ENCODE measurements at places on chromosomes 7 and 10.

GRCh38 chr7:127702052-127702652 is 50.2 kb downstream of the SND1 start:
- DNase-seq, result no peak

DNA sequence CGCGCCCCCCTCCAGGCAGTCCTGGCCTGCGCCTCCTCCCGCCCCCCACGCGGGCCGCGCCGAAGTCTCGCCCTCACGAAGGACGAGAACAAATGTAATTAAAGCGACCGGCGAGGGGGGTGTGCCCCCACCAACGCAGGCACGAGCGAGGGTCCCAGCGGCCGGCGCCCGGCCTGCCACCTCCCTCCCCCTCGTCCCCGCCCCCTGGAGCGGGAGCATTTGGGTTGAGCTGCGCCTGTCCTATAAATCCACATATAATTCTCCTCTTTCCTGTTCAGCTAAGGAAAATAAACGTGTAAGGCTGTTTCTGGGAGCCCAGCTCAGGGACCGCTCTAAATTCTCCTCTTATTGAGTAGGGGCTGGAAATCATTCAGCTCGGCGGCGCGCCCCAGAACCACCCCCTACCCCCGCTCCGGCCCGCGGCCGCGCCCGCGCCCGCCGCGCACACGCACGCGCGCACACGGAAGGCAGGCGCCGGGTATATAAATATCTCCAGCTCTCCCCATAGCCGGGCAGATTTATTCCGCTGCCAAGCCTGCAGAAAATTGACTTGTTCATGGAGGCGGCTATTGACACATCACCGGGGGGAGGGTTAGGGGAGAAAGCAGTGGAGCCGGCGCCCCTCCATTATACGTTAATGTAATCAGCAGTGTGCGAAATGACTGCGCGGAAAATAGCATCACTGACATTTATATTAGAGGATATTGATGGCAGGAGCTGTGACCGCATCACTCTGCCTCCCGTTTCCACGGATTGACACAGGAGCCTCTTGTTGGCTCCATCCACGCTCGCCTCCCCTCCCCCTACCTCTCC is 61.6 kb upstream of the BTRC start:
- DNase-seq, result no peak

DNA sequence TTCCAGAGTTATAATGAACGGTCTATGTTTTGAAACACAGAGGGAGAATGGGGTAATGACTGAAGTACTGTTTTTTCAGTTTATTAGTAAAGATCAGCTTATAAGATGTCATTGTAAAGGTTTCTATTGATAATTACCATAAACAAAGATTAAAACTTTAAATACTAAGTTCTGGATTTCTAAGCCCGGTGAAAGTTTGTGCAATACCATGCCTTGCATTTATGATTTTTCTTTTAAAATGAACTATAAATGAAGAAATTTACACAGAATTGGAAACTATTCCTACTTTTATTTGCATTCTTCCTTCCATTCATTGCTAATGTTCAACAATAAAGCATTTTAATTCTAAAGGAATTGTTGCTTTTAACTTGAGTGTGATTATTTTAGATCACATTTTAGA is 4.9 kb downstream of the MEOX2 start:
- no peak for DNase-seq

- DNase-seq, result no peak
These were observed 47.5 kb downstream of the CHST15 start for GRCh38 chr10:124045801-124046355.

GRCh38 chr10:84265418-84265817 is 20.6 kb downstream of the RGR start:
- no peak for DNase-seq

DNA sequence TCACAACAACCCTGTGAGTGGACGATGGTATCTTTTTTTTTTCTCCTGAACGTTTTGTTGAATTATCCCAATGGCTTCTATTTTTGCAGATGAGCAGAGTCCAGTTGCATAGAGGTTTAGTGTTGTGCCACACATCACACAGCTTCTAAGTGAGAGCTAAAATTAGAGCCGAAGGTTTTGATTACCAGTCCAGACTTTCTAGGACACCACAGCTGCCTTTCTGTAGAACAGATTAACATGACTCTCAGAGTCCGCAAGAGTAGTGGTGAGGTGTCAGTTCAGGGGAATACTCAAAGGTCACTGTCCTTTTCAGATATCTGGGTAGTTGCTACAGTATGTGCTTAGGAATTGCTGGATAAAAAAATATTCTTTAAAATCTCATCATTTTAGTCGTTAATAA is 13.8 kb downstream of the SGPL1 start:
- DNase-seq, result no peak

DNA sequence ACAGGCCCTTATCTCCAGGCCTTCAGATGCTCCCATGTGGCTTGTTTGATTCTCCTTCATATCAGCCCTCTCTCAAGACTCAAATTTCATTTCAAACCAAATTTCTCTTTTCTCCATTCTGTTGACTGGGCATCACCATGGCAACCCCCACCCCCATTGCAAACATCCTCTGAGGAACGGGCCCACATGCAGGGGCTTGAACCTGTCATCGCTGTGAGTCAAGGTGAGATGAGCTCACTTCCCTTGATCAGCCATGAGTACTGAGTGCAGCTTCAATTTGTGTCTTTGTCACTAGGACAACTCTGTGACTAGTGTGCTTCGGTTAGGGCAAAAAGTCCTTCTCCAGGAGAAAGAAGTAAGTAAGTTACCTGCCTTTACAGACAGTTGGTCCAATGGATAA is 41.9 kb downstream of the CALML3 start:
- no peak for DNase-seq

GRCh38 chr7:8260871-8261694 is 884 bp downstream of the ICA1 start:
- no peak for DNase-seq

All from fibroblast of mammary gland (primary cell).